GM04503 (cell line): ENCODE measurements at places on chromosomes 2 and 18.

- DNase-seq, result no peak
Observed at GRCh38 chr2:105269426-105269825, 27.9 kb downstream of the GPR45 start.

DNA sequence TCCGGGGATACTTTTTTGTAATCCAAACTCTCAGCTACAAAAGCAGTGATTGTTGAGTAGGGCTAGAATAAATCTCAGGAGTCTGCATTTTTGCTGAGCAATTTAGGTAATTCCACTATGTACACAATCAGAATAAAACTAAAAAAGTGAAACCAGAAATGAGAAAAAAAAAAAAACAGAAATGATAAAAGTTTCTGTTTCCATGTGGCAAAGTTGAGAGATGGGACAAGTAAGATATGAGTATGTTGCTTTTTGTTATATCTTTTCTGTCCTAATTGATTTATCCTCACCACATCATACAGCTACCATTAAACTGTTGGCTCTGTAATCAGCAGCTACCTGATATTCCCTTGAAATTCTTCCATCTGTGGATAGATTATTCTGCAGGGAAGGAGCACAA, 92.7 kb downstream of the VWC2L start:
- no peak for DNase-seq

DNA sequence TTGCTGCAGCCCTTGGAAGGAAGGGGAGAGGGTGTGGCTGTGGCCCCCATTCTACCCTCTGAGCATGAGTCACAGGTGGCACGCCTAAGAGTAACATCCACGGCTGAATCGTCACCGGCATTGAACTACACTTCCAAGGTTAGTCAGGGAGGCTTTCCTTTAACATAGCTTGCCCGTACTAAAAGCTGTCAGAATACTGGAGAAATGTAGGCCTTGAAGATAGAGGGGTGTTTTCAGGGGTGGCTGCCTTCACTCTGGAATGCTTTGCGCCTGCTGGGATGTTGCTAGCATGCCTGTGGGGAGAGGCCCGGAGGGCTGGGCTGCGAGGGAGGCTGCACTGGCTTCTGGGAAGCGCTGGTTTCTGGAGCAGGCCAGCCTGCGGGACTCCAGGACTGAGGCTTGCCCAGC, 333.7 kb downstream of the AGAP1 start:
- DNase-seq, result no peak

DNA sequence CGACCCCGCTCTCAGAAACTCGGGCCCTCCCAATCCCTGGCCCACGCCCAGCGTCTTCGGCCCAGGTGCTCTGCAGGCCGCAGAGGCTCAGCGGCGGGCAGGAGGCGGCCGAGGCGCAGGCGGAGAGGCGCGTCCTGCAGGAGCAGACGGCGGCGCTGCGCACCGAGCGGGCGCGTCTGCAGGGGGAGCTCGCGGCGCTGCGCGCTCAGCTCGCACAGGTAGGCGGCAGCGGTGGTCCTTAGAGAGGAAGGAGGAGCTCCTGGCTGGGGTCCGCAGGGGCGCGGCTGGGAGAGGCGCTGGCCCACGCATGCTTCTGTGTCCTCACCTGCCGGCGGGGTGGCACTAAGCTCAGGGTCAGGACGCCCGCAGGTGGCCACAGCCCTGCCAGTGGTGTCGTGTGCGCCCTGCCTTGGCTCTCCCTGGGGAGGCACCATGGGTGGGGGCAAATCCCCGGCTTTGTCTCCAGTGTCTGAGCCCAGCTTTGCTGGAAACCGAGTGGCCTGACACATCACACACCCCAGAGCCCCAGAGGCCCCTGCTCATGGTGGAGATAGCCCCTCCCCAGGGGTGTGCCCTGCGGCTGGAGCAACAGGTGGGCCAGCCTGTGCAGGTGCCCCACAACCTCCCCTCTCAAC, 14.9 kb upstream of the SNED1 start:
- no peak for DNase-seq
